ENCODE measurements at places on chromosomes 6 and 20.

DNA sequence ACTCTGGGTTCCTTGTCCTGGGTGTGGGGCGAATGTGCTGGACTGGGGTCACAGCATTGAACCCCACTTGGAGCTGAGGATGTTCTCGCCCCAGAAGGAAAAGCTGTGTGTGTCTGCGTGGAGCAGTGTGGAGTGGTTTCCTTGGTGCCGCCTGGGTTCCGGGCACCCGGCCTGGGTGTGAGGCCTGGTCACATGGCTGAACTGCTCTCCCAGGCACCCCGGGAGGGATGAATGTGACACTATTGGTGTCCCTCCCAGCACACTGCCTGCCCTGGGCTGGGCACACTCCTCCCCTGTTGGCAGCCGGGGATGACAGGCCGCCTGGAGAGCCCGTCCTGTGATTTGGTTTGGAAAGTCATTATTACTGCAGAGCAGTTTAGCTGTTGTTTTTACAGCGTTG lies 12.3 kb downstream of the MYT1 start:
- DNase-seq = no peak

GRCh38 chr20:23419995-23420901 lies 1.0 kb downstream of the NAPB start:
- peak; percentile 43 for DNase-seq

GRCh38 chr6:148053209-148053608 lies 289.4 kb upstream of the SASH1 start:
- no peak for DNase-seq

DNA sequence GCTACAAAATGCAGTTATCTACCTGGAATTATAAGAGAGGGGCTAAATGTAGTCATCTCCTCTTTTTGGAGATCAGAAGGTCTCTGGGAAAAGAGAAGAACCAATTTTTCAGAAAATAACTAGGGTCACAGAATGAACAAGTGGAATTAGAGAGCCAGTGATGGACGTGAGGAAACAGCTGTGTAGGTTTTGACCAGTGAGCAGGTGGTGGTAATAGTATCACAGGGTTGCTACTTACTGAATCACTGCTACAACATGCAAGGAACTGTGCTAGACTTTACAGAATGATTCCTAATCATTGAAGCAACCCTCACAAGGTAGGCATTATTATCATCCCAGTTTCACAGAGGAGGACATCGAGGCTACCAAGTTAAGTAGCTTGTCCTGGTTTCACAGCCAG lies 1.7 kb downstream of the ATP6V1G2 start:
- DNase-seq = no peak

DNA sequence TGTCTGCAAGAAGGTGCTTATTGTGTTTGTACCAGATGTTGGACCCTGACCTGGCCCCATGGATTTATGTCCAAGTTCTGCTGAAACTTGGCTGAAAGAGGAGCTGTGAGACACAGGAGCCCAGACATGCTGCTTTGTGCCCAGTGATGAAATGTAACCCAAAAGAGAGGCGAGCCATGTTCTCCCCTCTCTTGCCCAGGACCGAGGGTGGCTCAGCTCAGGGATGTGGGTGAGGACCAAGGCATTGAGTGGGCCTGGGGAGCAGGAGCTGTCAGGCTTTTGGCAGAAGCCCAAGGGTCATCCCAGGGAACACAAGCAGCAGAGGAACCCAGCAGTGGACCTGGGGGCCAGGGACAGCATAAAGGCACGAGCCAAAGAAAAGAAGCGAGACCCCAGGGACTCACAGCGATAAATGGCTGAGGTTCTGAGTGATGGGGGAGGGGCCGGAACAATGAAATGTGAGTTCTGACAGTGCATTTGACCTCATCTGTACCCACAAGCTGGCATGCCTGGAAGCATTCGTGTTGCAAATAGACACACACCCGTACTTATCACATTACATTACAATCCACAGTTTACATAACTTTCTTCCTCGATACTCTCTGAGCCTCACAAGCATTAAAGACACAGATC lies 363.4 kb upstream of the JARID2 start:
- DNase-seq = no peak

DNA sequence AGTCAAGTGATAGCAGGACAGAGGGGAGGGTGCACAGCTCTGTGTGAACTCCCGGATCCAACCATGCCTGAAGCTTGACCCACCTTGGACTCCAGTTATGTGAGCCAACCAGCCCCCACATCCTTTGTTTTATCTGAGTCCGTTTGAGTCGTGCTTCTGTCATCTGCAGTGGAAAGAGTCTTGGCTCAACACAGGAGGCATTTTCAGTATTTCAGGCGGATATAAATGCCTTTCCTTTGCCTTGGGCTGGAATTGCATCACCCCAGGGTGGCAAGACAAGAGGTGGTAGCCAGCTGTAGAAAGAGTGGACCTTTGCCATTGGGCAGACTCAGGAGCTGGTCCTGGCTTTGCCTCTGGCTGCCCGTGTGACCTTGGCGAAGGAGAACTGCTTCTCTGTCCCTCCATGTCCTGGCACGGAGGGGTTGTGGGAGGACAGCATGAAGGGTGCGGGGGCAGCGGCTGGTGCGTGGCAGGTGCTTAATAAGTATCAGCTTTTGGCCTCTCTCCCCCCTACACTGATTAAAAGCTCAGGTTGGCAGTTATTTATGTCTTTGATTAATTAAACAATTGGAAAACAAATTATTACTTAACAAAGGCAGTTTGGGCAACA lies 42.6 kb upstream of the APCDD1L start:
- DNase-seq = no peak

- no peak for DNase-seq
Observed at GRCh38 chr20:5677389-5677788, 72.8 kb upstream of the SHLD1 start.

DNA sequence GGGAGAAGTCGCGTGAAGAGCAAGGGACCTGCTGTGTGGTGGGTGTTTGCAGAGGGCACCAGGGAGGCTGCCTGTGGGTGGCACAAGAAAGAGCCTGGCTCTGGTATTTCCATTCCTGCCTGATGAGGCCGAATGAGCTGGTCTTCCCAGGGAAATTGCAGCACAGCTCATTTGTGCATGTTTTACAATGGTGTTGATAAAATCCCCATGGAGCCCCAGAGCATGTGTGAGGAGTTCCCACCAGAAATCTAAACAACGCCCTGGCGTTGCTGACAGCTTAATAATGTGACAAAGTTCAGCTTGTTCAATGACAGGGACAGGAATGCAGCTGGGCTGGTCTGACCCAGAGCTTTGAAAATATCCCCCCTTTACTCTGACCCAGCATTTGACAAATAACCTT lies 135.5 kb downstream of the CLIC5 start:
- no peak for DNase-seq

GRCh38 chr20:7248281-7249201 lies 481.1 kb downstream of the BMP2 start:
- DNase-seq = no peak

DNA sequence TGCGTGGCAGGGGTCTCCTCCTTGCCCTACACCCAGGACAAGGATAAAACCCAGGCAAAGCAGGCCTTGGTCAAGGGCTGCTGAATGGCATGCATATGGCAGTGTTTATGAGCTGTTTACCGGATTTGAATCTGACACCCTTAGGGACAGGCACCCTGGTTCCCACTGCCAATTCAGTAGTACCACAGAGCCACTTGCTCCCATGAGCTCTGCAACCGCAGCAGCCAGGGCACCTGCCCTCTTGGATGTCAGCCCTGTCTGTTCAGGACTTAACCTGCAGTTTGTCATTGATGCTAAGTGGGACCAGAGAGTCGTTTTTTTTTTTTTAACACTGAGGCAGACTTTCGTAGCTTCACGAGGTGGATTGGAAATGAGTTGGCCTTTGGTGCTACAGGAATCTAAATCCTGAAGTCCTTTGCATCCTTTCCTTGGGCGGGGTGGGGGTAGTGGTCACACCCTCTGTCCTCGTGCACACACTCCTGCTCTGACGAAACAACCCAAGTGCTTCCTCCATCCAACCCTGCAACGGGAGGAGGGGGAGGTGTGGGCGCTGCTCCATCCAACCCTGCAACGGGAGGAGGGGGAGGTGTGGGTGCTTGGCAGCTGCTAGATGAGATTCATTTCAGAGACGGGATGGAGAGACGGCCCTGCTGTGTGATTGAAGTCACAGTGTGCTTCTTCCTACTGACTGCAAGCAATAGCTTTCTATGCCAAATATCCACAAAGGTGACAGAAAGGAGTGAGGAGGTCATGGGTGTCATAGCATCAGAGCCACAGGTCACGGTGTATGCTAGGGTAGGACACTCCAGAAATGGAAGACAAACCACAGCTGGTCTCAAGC lies 166.5 kb downstream of the SMOC2 start:
- DNase-seq = no peak

GRCh38 chr6:87641065-87641692 lies 51.2 kb downstream of the ORC3 start:
- no peak for DNase-seq

DNA sequence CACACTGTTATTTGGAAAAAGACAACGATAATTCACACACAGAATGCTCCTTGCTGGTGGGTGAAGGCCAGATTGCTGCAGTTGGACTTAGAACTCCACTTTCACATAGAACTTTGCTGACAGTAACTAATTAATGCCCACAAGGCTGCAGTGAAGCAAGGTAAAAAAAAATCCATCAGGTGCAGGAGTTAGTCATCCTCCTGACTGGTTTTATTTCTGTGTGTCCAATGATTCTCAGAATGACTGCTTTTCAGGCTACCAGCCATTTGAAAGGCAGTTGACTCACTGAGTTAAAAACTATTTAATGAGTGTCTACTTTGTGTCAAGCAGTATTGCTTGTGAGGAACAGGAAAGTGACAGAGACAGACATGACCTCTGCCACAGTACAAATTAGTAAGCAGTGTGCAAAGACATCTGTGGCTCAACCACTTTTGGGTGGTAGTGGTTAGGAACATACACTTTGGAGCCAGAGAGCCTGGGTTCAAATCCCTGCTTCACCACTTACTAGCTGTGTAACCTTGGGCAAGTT lies 41.9 kb downstream of the ELOVL5 start:
- DNase-seq = no peak

DNA sequence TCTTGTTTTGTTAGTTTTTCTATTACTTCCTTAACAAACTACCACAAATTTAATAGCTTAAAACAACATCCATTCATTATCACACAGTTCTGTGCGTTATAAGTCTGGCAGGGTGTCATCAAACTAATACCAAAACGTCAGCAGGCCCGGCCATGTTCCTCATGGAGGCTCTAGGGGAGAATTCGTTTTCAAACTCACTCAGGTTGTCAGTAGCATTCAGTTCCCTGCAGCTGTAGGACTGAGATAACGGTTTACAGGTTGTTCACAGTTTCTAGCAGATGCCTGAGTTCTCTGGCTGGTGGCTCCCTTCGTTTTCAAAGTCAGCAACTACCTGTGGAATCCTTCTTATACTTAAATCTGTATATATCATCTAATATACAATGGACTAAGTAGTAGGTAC lies 72.5 kb upstream of the PRSS16 start:
- DNase-seq = no peak

DNA sequence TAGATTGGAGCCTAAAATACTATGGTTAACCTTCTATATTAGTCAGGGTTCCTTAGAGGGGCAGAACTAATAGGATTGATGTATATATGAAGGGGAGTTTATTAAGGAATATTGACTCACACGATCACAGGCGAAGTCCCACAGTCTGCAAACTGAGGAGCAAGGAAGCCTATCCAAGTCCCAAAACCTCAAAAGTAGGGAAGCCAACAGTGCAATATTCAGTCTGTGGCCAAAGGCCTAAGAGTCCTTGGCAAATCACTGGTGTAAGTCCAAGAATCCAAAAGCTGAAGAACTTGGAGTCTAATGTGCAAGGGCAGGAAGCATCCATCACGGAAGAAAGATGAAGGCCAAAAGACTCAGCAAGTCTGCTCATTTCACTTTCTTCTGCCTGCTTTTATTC lies 133.5 kb upstream of the ADGRF1 start:
- DNase-seq = no peak

GRCh38 chr6:23184351-23184750 lies 615.0 kb downstream of the HDGFL1 start:
- no peak for DNase-seq

DNA sequence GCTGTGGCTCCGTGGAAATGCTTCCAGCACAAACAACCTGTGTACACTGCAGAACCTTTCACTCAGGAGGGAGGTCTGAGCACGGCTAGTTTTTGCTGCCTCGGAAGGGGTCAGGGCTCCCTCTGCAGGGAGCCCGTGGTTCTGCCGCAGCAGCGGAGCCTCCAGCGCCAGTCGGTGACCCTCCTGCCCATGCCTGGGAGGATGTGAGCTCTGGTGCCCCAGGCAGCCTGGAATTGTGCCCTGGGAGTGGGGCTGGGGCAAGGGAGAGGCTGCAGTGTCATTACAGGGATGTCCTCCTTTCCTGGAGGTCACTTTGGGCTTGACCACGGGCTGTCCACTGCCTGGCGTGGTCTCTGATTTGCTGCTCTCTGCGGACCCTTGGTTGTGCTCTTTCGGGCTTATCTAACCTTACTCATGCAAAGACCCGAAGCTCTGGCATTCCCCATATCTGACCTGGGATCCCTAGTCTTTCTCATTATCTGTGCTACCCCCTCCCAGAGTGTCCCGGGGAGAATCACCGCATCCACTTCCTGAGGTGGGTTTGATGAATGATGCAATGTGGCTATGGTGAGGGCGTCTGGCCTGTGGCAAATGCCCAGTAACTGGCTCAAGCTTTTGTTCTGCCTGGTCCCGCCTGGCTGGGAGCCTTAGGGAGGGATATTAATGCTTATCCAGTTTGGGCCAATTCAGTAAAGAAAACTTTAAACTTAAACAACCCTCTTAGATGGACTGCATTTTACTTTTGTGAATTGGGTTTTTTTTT lies 59.6 kb upstream of the TAGAP start:
- peak; percentile 71 for DNase-seq

- peak; percentile 67 for DNase-seq
Observed at GRCh38 chr6:167093922-167094432, 28.9 kb upstream of the CCR6 start.

DNA sequence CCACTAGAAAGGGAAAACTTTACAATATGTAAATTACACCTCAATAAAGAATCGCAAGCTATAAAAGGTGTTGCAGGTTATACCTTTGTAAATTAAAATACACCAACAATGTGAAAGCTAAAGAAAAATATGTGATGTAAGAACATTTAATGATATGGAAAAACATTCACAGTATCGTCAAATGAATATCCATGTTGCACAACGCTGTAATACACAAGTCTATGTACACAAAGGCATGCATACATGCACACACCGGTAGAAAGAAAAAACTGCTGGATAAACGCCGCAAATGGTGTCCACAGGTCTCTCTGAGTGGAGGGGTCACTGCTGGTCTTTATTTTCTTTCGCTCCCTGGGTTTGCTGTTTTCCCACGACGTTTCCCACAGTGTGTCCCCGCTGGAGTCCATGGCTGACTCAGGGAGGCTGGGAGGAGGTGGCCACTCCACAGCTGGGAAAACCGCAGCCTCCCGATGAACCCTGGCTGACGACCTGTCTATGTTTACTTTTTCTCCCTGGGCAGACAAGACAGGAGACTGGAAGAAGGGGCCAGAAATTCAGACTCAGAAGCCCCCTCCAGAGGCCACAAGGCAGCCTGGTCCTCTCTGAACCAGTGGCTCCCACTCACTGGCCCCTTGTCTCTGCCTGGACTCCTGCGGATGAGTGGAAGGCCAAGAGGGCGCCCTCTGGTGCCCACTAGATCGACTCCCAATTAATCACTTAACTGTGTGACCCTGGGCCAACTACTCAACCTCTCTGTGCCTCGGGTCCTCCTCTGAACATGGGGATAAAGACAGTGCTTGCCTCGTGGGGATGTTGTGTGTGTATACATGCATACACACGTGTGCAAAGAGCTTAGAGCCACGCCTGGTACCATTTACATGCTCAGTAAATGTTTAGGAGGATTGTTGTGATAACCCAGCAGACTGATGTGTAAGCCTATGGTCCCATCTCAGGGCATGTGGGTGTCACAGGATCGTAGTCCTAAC lies 12.8 kb upstream of the BPI start:
- DNase-seq = no peak

Measured in activated T-cell treated with anti-CD3 and anti-CD28 coated beads for 4 hours (primary cell).